ENCODE measurements at places on chromosomes 4 and X.

DNA sequence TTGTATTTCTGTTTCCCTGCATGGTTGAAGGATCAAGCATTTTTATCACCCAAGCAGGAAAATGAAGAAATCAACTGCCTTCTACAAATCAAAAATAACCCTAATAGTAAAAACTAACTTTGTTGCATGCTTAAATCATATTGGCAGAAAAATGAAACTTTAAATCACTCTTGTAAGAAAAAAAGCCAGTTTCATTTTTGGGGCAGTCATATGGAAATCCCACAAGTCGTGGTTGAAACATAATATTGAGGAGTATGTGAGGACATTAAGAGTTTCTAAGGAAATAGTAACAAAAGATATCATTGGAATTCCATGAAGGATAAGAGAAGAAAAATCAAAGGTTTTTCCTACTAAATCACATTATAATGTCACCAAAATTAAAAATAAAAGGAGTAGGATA is 8.4 kb downstream of the TEC start:
- H3K27ac ChIP-seq: no peak overlapping the region

DNA sequence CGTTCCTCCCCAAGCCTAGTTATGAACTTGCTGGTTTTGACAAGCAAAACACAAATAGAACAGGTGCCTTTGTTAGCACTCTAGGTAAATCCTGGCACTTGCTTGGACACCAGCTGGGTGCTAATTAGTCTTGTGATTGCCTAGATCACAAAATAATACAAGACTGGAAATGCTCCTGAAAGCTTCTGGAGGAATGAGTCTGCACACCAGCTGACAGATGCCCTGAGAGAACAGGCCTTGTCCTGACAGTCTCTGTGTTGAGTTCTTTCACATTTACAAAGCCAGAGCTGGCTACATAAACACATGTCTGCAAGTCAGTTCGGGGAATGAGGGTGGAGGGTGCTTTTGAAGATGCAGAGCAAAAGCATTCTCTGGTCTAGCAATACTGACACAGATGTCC is 93.8 kb downstream of the ELOVL6 start:
- no peak overlapping the region for H3K27ac ChIP-seq
- no peaks in the 10 kb centered on the region for H3K27me3 ChIP-seq
- H3K4me1 ChIP-seq: no peaks in the 10 kb centered on the region
- H3K36me3 ChIP-seq: no peaks in the 10 kb centered on the region

GRCh38 chrX:39443240-39443639 is 642.0 kb downstream of the MID1IP1 start:
- no peak overlapping the region for H3K27ac ChIP-seq
- no peak overlapping the region for H3K4me3 ChIP-seq
- DNase-seq: no peak
- no peaks in the 10 kb centered on the region for H3K27me3 ChIP-seq
- no peaks in the 10 kb centered on the region for H3K36me3 ChIP-seq
- peaks cover 7% of the 10 kb centered on the region for H3K4me1 ChIP-seq

DNA sequence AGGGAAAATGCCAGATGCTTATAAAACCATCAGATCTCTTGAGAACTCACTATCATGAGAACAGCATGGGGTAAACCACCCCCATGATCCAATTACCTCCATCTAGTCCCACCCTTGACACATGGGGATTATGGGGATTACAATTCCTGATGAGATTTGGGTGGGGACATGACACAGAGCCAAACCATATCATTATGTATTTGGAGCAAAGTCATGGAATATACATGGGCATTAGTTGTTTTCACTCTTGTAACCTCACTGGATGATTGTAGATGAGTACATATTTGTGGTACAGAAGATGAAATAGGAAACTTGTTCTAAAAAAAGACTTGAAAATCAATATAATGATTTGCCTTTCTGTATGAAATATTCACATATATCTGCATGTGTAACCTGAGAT is 674.5 kb upstream of the BOD1L1 start:
- no peak overlapping the region for H3K4me3 ChIP-seq
- no peaks in the 10 kb centered on the region for H3K4me1 ChIP-seq
- H3K27me3 ChIP-seq: no peaks in the 10 kb centered on the region
- DNase-seq: no peak
- no peaks in the 10 kb centered on the region for H3K36me3 ChIP-seq

- H3K27me3 ChIP-seq: no peaks in the 10 kb centered on the region
- no peaks in the 10 kb centered on the region for H3K4me1 ChIP-seq
- no peaks in the 10 kb centered on the region for H3K36me3 ChIP-seq
- H3K4me3 ChIP-seq: no peak overlapping the region
These were observed 139.7 kb downstream of the PACRGL start for GRCh38 chr4:20839957-20840356.

- H3K27me3 ChIP-seq: no peaks in the 10 kb centered on the region
- H3K4me3 ChIP-seq: no peak overlapping the region
- H3K4me1 ChIP-seq: no peaks in the 10 kb centered on the region
- no peaks in the 10 kb centered on the region for H3K36me3 ChIP-seq
- no peak overlapping the region for H3K27ac ChIP-seq
- no peak for DNase-seq
These were observed 44.3 kb downstream of the TBC1D9 start for GRCh38 chr4:140711910-140712309.

DNA sequence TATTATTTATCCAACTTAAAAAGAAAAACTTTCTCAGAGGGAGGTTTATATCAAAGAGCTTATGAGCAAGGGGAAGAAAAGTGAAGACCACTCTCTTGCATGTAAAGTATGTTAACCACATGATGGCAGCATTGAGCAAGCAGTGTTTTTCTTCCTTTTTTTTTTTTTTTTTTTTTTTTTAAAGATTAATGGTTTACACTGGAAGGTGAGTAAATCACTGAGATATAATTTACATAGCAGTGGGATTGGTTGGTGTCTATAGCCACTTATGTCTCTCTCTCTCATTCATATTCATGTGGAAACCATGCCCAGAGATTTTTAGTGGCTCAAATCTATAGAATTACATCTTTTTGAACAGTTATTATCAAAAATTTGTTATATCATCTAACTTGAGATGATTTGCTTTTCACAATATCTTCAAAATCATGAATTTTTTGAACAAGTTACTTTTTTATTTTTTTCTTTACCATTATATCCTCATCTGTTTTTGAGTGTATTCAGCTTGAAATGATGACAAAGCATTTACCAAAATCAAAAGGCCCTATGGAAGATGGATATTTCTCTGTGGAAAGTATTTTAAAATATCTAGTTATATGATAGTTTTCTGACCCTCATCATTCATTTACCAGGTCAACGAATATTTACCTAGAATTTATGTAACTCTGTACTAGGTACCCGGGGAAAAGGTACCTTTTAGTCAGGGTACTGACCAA is 31.6 kb downstream of the MTHFD2L start:
- no peak overlapping the region for H3K27ac ChIP-seq
- H3K4me3 ChIP-seq: no peak overlapping the region
- H3K4me1 ChIP-seq: no peaks in the 10 kb centered on the region
- H3K27me3 ChIP-seq: no peaks in the 10 kb centered on the region

DNA sequence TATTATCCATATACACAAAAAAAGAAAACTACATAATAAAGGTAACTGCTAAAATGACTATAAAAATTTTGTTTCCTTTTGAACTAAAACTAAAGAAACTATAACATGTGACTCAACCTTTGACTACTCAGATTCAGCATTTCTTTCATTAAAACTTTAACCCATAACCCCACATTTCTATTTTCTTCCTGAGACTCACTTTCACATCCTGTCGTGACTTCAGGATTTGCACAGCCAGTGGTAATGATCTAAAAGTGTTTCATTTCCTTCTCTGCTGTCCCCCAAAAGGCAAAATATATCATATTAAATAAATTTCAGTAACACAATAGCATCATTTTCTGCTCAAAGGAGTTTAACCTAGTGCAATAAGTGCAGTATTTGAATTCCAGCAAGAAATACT is 1022.4 kb upstream of the DIAPH2 start:
- no peaks in the 10 kb centered on the region for H3K4me1 ChIP-seq
- no peak overlapping the region for H3K4me3 ChIP-seq
- no peak for DNase-seq
- no peaks in the 10 kb centered on the region for H3K36me3 ChIP-seq

DNA sequence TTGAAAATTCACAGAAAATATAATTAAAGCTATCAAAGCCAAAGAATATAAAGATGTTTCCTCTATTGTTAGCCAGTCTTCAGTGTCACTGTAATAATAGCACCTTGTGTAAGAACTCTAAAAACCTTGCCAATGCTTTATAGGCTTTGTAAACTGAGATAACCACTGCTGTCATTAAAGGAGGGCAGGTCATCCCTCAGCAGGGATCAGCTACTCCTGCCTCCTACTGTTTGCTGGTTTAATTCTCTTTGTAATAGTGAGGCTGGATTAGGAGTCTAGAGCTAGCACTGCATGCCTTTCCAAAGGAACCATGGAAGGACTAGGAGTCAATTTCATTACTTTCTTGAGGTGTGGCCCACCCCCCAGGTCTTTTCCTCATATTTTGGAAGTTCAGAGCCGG is 46.2 kb downstream of the FHIP1A start:
- no peak for DNase-seq
- no peaks in the 10 kb centered on the region for H3K4me1 ChIP-seq
- no peaks in the 10 kb centered on the region for H3K27me3 ChIP-seq
- H3K27ac ChIP-seq: no peak overlapping the region
- no peak overlapping the region for H3K4me3 ChIP-seq

- H3K4me1 ChIP-seq: no peaks in the 10 kb centered on the region
- no peak for DNase-seq
- no peaks in the 10 kb centered on the region for H3K36me3 ChIP-seq
- no peak overlapping the region for H3K27ac ChIP-seq
These were observed 36.6 kb downstream of the PCYT1B start for GRCh38 chrX:24610516-24610915.

DNA sequence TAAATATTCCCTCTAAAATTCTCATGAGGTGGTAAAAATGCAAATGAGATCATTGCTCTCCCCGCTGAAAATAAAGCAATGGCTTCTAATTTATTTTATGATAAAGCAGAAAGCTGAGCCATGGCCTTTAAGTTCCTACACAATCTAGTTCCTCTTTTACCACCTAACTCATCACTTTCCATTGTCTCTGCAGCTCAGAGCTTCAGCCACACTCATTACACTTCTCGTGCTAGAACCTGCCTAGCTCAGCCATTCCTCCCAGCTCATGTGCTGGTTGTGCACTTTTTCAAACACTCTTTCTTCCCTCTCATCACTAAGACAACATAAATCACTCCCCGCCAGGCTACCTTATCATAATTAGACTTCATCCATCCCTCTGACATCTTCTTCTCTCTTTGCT is 1112.1 kb upstream of the PRKX start:
- no peak overlapping the region for H3K4me3 ChIP-seq
- no peak overlapping the region for H3K27ac ChIP-seq
- H3K4me1 ChIP-seq: no peaks in the 10 kb centered on the region
- H3K36me3 ChIP-seq: no peaks in the 10 kb centered on the region
- DNase-seq: no peak

GRCh38 chr4:141229408-141230101 is 8.9 kb downstream of the ZNF330 start:
- DNase-seq: no peak
- H3K27ac ChIP-seq: no peak overlapping the region
- no peaks in the 10 kb centered on the region for H3K4me1 ChIP-seq
- no peak overlapping the region for H3K4me3 ChIP-seq
- H3K27me3 ChIP-seq: no peaks in the 10 kb centered on the region

DNA sequence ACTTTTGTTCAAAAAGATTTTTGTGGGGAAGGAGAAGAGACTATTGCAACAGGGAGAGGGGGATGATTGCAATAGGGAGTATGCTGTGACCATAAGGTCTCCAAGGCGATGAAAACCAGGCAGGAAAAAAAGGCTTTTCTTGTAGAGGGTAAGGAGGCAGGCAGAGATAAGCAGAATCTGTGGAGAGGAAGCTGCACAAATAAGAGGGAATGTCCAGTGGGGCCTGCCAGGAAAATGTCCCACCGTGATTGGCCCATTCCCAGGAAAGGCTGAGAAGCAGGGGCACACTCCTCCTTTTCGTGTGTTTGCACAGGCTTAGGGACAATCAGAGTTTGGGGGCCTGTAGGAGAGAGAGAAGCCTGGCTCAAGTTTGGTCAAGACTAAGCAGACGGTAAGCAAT is 29.1 kb downstream of the SPACA5 start:
- DNase-seq: no peak
- no peaks in the 10 kb centered on the region for H3K36me3 ChIP-seq
- no peaks in the 10 kb centered on the region for H3K27me3 ChIP-seq
- no peak overlapping the region for H3K4me3 ChIP-seq

DNA sequence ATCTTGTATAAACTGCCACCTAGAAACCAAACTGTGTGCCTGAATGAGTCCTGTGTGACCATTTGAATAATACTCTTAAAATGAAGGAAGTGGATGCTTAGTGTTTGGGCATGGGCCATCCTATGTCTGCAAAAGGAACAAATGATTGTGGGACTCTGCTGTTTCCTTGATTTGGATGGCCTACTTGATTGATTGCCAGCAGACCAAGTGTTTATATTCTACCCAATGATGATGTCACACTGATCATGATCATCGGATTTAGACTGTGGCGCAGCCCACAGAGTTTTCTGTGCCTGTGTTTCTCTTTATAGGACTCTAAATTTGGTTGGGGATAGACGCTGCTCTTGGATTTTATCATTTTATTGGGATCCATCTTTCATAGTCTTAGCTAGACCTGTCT is 4.4 kb downstream of the SEPTIN11 start:
- peaks cover 15% of the 10 kb centered on the region for H3K4me1 ChIP-seq
- no peaks in the 10 kb centered on the region for H3K36me3 ChIP-seq
- no peaks in the 10 kb centered on the region for H3K27me3 ChIP-seq
- no peak overlapping the region for H3K4me3 ChIP-seq
- H3K27ac ChIP-seq: no peak overlapping the region

DNA sequence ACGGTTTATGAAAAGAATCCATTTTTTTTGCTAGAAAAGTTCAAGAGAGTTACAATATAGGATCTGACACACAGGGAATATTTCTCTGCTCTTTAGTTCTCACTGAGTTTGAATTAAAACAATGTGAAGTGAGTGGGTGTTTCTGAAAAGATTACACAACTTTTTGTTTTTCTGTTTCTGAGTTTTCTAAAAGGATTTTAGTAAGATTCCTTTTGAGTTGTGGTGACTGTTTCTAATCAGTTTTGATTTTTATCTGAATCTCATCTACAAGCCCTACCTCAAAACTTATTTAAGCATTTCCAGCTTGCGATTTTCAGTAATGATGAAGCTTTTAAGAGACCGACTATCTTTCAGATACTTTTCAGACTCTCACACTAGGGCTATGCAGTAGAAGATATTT is 141.7 kb downstream of the GPAT3 start:
- H3K4me3 ChIP-seq: no peak overlapping the region
- H3K27me3 ChIP-seq: no peaks in the 10 kb centered on the region
- no peaks in the 10 kb centered on the region for H3K4me1 ChIP-seq
- no peaks in the 10 kb centered on the region for H3K36me3 ChIP-seq
- H3K27ac ChIP-seq: no peak overlapping the region

GRCh38 chr4:41575207-41575606 is 37.2 kb downstream of the LIMCH1 start:
- H3K27me3 ChIP-seq: no peaks in the 10 kb centered on the region
- H3K4me3 ChIP-seq: no peak overlapping the region
- H3K27ac ChIP-seq: no peak overlapping the region
- no peaks in the 10 kb centered on the region for H3K4me1 ChIP-seq
- DNase-seq: no peak
- no peaks in the 10 kb centered on the region for H3K36me3 ChIP-seq

Data from liver (tissue), 10 donors.